CD4-positive, alpha-beta T cell treated with Interleukin-15 for 4 hours (primary cell): ENCODE measurements at places on chromosomes 12 and 14.
A peak's percentile ranks its signal among the peaks of the same experiment; 100 is the strongest.

- DNase-seq, result no peak
Measured at GRCh38 chr12:56990648-56991318, 15.6 kb downstream of the ZBTB39 start.

DNA sequence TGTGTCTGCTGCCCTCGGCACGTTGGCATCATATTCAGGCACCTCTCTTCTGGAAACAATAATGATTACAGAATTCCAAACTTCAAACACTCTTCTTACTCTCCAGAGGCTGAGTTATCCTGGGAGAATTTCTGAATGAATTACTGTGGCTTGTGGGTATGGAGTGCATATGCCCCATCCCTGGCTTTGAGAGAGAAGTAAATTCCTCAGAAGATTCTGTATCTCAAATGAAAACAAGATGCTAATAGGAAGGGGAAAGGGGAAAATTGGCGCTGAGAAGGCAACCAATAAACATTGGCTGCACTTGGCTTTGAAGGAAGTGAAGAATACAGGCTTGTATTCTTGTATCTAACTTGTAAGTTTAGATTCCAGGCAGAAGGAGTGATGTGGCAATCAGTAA, 132.0 kb upstream of the NOVA1 start:
- DNase-seq, result no peak

GRCh38 chr12:56299853-56300643, at the start of gene CS:
CS (minus strand) TSS chr12:56300330; CDS start chr12:56300201, 129 bp downstream.
- peak; percentile 99 for DNase-seq

- DNase-seq, result no peak
Measured at GRCh38 chr14:72305561-72305960, 373.3 kb downstream of the RGS6 start.

GRCh38 chr14:75372260-75372659, 55.6 kb upstream of the JDP2 start:
- no peak for DNase-seq

GRCh38 chr12:60169904-60170303, 574.1 kb downstream of the SLC16A7 start:
- DNase-seq, result no peak

GRCh38 chr14:95507174-95507573, 9.3 kb downstream of the SYNE3 start:
- DNase-seq, result no peak

- DNase-seq, result no peak
Measured at GRCh38 chr12:112496496-112496895, 77.7 kb downstream of the PTPN11 start.

DNA sequence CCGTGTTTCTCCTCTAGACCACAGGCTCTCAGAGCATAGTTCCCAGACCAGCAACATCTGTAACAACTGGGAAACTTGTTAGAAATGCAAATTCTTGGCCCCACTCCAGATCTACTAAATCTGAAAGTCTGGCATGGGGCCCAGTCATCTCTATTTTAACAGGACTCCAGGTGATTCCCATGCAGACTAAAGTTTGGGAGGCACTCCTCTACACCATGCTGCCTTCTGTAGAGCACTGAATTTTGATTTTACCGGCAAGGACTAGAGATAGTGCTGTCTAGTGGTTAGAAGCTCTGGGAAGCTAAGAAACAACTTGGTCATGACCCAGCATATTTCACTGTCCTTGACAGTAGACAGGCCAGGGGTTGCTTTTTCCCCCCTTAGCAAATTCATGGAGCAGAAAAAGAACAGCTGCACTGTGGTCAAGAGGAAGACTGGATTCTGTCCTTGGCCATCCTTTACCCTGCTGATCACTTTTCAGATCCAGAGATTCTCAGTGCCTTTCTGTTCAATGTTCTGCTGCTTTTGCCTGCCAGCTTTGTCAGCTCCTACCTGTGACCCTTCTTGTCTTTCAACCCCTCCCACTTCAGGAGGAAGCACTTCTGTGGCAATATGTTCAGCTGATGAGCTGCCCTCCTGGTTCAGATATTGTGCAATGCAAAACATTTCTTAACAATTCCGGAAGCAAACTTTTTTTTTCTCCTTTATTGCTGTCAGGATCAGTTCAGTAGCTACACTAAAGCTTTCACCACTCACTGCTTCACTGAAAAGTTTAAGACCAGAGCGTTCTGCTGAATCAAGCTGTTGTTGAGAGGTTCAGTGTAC, 133.8 kb upstream of the NUDT4 start:
- DNase-seq, result no peak

- no peak for DNase-seq
Measured at GRCh38 chr14:28121512-28122297, 644.9 kb upstream of the FOXG1 start.

GRCh38 chr12:108305520-108305919, 33.6 kb downstream of the CMKLR1 start:
- DNase-seq, result no peak

GRCh38 chr12:54356951-54357356, 7.3 kb downstream of the GPR84 start:
- DNase-seq, result no peak

DNA sequence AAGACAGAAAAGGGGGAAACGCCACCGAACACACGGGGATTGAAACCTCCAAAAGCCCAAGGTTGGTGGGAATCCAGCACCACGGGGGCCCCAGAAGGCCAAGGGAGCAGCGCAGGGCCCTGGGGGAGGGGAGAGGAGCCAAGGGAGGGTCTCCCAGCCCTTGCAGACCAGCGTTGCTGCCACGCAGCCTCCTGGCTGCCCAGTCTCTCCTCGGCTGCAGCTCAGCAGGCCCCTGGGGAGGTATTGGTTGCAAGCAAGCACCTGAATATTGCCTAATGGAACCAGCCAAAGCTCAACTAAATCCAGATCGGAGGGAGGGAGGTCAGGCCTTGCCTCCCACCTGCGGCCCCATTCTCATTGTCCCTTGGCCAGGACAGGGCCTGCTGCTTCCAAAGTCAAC, 15.8 kb downstream of the TMEM229B start:
- DNase-seq, result no peak

- DNase-seq, result no peak
Measured at GRCh38 chr12:124707316-124707715, 139.9 kb upstream of the NCOR2 start.

GRCh38 chr12:99390707-99391106, 256.8 kb upstream of the GARIN6 start:
- DNase-seq, result no peak

DNA sequence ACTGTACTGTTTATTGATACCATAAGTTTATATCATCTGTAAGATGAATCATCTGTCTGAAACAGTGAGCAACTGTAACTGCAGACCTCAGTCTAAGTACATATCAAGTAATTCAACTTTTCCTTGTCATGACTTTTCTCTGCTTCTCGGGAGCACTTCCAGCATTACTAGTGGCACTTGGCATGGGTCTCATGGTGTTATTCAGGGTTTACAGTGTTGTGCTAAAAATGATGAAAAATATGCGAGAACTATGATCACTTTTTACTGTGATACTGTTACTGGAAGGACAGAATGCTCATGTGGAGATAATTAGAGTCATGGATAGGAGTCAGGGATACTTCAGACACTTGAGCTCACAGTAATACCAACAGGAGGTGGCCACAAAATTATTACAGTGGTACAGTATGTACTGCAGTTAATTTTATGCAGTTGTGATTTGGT, 8.3 kb downstream of the KTN1 start:
- DNase-seq, result no peak

- peak; percentile 1 for DNase-seq
Measured at GRCh38 chr14:67738740-67739504, 37.2 kb downstream of the RDH12 start.

- DNase-seq, result no peak
Measured at GRCh38 chr12:56082382-56082781, 2.4 kb downstream of the ERBB3 start.

DNA sequence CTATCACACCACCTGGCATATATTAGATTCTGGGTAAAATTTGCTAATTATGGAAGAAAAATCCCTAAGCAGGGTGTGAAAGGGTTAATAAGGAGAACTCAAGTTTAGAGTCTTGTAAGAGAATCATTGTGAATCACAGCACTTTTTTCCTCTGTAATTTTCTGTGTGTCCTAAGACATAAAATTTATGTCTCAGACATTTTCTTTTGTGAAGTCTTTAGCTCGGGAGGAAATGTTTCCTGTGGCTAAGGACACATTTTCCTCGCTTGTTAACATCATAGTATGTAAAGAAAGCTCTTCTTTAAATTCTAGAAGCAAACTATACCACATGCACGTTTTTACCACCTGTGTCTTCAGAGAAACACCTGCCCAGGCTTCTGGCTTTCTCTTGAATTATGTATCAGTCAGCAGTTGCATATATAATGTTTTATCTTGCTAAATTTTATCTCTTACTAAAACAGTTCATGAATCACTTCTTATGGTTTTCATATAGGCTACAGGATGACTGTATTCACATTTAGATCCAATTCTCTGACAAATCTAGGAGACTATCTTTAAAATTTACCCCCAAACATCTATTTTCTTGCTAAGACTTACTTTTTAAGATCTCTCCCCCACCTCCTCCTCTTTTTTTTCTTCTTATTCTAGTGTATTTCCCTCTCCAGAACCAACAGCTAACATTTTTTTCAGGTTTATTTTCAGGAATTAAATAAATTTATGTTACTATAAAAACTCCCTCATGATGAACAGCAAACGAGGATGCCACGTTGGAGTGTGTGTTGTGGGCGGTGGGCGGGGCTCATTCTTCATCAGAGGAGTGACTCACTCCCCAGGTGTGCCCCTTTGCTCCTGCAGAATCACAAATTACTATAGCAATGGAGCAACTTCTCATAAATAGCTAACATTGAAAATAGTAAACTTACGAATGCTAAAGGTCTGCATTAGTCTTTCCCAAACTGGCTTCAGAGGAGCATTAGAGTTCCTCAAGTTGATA, 11.6 kb upstream of the CSRP2 start:
- DNase-seq, result no peak

DNA sequence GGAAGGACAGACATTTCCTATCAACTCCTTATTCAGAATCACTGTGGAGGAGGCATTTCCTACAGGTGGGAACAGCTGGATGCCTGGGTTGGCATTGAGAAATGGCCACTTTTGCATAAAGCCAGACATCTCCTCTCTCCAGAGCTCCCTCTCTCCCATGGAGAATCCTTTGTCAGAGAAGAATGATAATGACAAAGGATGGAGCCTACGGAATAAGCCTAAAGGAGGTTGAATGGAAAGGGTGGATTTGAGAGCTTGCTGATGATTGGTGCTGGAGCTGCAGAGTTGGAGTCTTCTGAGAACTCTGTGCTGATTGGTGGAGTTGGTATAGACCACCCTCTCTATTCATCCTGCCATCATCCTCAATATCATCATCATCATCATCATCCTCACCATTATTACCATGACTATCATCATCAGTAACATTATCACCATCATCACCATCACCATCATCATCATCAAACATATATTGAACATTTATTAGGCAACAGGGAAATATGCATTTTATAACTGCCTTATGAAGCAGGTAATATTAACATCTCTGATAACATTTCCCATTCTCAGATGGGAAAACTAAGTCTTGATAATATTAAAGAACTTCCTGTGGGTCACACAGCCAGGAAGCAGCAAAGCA, 89.2 kb upstream of the HSPB8 start:
- DNase-seq, result no peak

DNA sequence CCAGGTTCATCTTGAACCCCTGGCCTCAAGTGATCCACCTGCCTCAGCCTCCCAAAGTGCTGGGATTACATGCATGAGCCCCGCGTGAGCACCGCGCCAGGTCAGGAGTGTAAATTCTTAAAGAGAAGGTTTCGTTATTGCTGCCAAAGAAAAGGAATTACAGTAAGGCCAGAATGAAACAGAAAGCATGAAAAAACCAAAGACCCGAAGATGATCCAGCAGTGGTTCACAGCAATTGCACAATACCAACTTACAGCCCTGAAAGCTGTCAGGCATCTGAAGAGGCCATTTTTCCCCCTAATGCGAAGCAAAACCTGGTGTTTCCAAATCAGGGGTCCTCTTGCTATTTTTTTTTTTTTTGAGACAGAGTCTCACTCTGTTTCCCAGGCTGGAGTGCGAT, 10.3 kb downstream of the RBM23 start:
- DNase-seq, result no peak

DNA sequence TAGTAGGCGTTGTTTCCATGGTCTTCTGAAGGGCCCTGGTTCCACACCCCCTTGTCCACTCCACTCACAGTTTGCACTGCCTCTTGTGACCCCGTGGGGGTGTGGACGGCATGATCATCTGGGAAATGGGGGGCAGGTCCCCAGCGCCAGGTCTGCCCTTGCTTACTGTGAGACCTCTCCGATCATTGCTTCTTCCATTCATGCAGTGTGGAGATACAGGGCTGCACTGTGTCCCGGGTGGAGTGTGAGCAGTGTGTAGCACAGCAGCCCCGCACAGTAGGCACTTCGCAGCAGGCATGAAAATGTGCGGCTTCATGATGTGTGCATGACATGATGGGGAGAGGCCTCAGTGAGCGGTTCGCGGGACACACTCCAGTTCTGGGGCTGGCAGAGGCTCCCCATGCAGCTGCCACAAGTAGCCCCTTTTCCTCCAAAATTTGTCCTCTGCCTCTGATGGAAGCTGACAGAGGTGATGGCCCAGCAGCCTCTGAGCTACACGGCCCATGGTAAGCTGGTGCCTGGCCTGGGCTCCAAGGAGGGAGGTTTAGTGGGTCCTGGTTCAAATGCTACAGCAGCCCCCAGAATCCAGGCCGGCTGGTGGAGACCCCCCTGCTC, 15.0 kb downstream of the RIN3 start:
- DNase-seq, result no peak

- peak; percentile 54 for DNase-seq
Measured at GRCh38 chr14:98177551-98177950, 1094.4 kb downstream of the BCL11B start.

- DNase-seq, result no peak
Measured at GRCh38 chr12:23169696-23170013, 544.7 kb downstream of the ETNK1 start.

GRCh38 chr12:22321018-22321605, 13.4 kb downstream of the ST8SIA1 start:
- DNase-seq, result no peak

DNA sequence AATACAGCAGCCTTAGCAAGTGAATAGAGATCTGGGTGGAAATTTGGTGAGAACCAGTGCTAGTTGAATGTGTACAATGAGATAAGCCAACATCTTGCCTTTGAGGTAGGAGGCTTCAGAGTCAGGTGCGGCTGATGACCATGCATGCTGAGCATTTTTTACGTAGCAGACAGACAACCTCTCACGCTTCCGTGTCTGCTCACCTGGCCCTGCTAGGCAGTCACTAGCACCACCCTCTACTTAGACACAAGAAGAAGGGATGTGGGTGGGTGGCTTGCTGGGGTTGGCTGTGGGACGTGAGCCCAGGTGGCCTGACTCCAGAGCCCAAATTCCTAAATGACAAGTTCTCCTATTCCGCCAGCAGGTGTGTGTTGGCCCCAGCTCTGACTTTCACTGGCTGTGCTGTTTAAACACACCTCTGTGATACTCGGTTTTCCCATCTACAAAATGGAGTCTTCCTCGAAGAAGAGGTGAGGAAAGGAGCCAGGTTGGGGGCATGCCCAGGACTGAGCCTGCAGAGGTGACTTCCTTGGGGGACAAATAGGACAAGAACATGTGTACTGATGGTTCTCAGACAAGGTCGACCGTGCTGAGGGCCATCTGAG, 57.8 kb upstream of the BCL11B start:
- no peak for DNase-seq

DNA sequence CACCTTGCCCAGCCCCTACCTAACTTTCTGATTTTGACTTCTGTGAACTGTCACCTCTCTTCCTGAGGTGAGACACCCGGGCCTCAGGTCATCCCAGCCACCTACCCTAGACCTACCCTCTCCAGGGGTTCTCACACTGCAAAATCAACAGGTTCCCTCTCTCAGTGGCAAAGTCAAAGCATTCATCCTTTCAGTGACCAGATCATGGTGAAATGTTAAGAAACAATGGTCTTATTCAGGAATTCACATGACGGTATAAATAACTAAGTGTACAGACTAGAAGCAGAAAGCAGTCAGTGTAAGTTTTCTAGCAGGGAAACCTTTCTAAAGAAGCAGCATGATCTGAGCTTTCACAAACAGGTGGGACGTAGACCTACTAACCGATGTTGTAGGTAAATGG, 133.4 kb downstream of the TMTC1 start:
- DNase-seq, result no peak
